CD14-positive monocyte (primary cell): ENCODE measurements at places on chromosomes 16 and 17.
A peak's percentile ranks its signal among the peaks of the same experiment; 100 is the strongest.

- no peak for DNase-seq
These were observed 791.4 kb upstream of the RBFOX1 start for GRCh38 chr16:6541267-6541666.

GRCh38 chr17:67390006-67390645 lies 13.0 kb downstream of the PITPNC1 start:
- DNase-seq = no peak

GRCh38 chr17:21129023-21129681 lies 2.4 kb downstream of the DHRS7B start:
- DNase-seq = peak; percentile 27

GRCh38 chr17:34862384-34862783 lies 98.9 kb downstream of the CCT6B start:
- DNase-seq = no peak

- no peak for DNase-seq
These were observed 391.6 kb downstream of the CDH11 start for GRCh38 chr16:64730261-64730660.

- no peak for DNase-seq
These were observed 888 bp downstream of the PIGW start for GRCh38 chr17:36535669-36536081.

DNA sequence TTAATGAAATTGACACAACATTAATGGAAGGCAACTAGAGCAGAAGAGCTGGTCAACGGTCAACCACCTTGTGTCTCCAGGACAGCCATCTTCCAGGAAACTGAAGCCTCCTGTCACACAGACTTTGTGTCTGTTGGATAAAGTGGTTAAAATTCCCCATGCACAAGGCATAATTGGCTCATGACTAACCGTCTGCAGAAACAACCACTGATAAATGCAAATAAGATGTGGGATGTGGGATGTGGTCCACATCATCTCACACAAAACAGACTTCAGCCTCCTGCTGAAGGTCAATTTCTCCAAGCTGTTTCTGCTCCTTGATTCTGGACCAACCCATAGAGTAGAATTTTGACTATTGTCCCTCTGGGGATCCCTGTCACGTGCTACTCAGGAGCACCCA lies 26.9 kb upstream of the XYLT1 start:
- DNase-seq = no peak

DNA sequence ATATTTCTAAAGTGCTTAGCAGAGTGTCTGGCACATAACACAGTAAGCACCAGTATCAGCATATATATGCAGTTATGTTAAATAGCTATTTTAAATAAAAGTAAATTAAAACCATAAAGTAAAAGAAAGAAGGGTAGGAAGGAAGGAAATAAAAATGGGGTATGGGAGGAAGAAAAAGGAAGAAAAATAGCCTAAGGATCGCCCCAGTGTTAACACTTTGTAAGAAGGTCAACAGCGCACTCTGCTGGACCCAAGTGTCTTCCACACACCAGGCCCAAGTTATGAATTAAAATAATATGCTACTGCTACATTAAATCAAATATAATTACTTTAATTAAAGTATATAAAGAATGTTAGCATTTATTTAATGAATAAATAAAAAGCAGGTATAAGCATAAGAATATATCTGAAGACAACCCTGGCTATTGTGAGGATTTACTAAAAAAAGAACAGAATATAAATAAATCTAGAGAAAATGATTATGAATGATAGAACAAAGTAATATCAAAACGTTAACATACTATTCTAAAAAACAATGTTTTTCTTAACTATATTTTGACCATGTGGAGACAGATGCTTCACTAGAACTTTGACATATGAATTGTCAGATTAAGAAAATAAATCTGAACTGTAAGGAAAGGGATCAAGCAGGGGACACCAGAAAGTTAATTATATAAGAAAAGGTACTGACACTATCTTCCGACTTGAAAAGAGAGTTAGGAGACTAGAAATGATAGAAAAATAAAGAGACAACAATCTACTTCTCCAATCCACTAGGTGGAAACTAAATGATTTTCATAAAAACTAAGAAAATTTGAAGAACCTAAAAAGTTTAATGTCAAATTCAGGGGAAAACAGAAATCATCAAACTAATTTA lies 25.9 kb downstream of the BRIP1 start:
- DNase-seq = peak; percentile 64

DNA sequence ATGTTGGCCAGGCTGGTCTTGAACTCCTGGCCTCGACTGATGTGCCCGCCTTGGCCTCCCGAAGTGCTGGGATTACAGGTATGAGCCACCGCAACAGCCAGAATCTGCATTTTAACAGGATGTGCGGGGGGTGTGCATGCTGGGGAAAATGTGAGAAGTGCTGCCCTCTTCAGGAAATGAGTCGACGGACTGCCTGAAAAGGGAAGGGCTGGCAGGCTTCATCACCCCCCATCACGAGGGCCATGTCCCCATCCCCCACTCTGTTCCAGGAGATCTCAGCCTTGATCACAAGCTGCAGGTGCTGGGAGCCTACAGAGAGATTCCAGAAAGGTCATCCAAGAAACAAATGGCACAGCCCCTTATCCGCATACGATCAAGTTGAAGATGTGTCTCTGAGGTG lies 195.3 kb upstream of the RPL38 start:
- DNase-seq = peak; percentile 21

DNA sequence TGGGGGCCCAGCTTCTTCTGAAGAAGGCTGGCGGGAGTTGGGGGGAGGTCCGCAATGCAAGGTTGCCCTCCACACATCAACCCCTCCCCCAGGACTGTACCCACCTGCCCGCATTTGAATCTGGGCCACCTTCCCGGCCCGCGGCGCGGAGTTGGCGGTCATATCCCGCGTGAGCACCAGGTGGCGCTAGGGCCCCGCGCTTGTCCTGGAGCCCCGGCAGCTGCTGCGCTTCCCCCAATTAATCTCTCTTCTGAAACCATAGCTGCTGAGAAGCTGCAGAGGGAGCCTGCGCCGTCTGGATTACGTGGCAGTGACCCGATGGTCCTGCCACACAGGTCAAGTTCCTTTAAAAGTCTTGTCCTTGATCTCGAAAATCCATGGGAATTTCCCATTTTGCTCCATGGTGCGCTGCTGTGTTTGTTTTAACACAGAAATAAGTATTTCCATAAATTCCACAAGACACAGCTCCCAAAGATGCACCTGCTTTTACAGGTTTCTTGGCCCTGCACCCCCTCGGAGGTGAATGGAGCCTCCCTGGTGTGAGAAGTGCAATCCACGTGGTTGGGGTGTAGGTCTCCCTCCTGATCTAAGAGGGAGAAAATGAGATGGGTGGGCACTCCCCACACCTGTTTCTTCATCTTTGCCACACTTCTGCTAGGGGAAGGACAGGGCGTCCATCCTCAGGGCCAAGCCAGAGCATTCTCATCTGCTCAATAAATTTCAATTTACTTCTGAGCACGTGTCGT lies 22.1 kb downstream of the COX4I1 start:
- peak; percentile 85 for DNase-seq

DNA sequence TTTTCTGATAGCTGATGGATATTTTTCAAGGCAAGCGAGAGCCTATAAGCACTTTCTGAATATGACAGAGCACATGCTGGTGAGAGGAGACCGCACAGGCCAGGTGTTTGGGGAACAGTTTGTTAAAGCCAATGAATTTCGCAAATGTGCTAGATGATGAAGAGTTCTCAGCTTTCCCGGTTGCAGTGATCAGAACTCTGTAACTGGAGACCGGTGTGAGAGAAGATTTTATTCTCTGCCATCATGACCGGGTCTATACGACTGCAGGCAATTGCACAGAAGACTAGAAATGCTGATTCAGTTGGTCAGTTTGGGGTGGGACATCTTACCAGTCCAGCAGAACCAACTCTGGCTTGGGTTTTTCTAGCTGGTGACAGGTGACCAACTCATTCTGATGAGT lies 25.4 kb downstream of the SMTNL2 start:
- DNase-seq = no peak

DNA sequence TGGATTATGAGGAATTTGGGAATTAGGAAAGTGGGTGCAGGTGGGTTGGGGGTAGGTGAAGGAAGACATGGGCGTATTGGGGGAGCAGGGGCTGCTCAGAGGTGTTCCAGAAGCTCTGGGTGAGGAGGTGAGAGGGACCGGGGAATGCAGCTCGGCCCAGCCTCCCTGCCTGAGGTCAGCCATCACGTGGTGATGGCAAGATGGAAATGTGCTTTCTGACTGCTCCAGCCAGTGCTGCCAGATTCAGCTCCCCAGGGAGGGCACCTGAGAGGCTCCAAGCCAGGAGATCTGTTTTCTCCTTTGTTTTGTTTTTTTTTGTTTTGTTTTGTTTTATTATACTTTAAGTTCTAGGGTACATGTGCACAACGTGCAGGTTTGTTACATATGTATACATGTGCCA lies 35.2 kb upstream of the STH start:
- no peak for DNase-seq
